Peyer's patch (tissue), 4 donors: ENCODE measurements at places on chromosomes 16 and 17.

DNA sequence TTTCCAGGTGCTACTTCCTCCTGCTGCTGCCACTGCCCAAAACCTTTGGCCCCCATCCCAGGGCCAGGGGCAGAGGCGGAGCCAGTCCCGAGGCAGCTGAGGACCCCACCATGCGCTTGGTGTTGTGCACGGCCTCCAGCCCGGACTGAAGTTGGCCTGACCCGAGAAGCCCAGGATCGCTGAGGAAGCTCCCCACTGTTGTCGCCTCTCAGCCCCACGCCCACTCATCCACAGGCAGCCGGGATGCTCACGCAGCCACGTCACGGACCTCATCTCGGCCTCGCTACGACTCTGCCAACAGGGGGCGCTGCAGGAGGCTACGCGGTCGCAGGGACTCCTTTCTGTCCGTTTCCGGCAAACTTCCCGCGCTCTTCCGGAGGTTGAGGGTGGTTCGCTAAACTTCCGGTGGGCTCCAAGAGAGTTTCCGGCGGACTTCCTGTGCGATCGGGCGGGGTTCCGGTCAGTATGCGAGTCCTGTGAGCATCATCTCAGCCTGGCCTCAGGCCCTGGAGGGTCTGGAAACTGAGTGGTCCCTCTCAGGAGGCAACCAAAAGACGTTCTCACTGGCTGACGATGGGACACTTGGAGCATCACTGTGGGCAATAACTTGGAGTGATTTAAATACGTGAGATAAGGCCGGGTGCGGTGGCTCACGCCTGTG is 12.4 kb downstream of the ZG16B start:
- peak overlapping the region; percentile 65 for H3K27ac ChIP-seq
- H3K36me3 ChIP-seq = no peaks in the 10 kb centered on the region

GRCh38 chr17:59149051-59149450 is 5.9 kb downstream of the SKA2 start:
- no peaks in the 10 kb centered on the region for H3K27me3 ChIP-seq
- H3K4me3 ChIP-seq = no peak overlapping the region
- H3K27ac ChIP-seq = no peak overlapping the region
- DNase-seq = no peak

GRCh38 chr17:80876950-80877728 is 114.5 kb upstream of the CHMP6 start:
- peaks cover 5% of the 10 kb centered on the region for H3K4me1 ChIP-seq
- peaks cover 19% of the 10 kb centered on the region for H3K36me3 ChIP-seq
- H3K4me3 ChIP-seq = peak overlapping the region; percentile 24
- H3K27ac ChIP-seq = no peak overlapping the region

DNA sequence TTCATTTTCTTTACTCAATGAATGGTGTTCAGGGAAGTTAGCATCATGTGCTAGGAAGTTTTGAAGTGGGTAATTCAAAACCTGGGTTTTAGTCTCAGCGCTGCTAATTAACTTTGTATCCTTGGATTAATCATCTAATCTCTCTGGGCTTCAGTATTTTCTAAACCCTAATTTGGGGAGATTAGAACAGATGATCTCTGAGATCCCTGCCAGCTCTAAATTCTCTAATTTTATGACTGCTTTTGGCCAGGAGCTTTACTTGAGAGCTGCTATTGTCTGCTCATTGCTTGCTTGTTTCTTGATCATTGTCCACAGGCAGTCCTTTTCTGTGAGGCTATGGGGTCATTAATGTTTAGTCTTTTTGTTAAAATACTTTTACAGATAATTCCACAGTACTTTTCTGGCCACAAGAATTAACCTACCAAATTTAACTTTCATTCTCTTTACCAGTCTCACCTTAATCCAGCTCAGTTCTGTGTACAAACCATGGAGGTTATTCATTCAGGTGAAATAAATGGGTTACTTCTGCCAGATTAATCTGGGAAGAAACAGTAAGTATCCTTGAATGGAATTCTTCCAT is 28.4 kb upstream of the VWA3A start:
- H3K27ac ChIP-seq = no peak overlapping the region
- H3K36me3 ChIP-seq = no peaks in the 10 kb centered on the region
- no peaks in the 10 kb centered on the region for H3K27me3 ChIP-seq
- no peak overlapping the region for H3K4me3 ChIP-seq
- no peak for DNase-seq
- no peaks in the 10 kb centered on the region for H3K4me1 ChIP-seq

GRCh38 chr17:79555543-79555942 is 55.3 kb downstream of the RBFOX3 start:
- DNase-seq = no peak
- H3K27me3 ChIP-seq = no peaks in the 10 kb centered on the region
- H3K4me1 ChIP-seq = no peaks in the 10 kb centered on the region
- H3K36me3 ChIP-seq = no peaks in the 10 kb centered on the region
- H3K4me3 ChIP-seq = no peak overlapping the region
- no peak overlapping the region for H3K27ac ChIP-seq

GRCh38 chr16:83550183-83550569 is 257.6 kb upstream of the HSBP1 start:
- H3K4me3 ChIP-seq = no peak overlapping the region
- H3K36me3 ChIP-seq = no peaks in the 10 kb centered on the region
- no peaks in the 10 kb centered on the region for H3K4me1 ChIP-seq
- H3K27me3 ChIP-seq = no peaks in the 10 kb centered on the region
- DNase-seq = no peak

DNA sequence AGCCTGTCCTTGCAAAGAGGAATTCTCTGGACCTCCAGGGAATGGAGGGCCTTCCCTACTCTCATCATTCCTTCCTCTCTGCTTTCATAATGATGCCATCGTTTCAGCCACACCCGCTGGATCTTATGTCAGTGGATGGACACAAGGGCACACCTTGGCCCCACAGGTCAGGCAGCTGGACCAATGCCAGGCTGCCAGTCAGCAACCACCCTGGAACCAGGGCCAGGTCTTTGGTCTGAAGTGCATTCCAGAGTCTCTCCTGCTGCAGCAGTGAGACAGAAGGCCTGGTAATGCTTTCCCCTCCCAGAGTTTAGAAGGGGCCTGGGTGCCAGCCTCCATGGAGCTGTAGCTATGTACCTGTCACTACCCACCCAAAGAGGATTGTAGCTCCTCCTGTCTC is 7.4 kb downstream of the C1QL1 start:
- H3K4me3 ChIP-seq = no peak overlapping the region
- no peaks in the 10 kb centered on the region for H3K36me3 ChIP-seq

GRCh38 chr17:5241861-5242671 is 7.4 kb upstream of the SCIMP start:
- H3K4me1 ChIP-seq = peaks cover 12% of the 10 kb centered on the region
- no peaks in the 10 kb centered on the region for H3K36me3 ChIP-seq
- peak; percentile 56 for DNase-seq
- peak overlapping the region; percentile 74 for H3K27ac ChIP-seq

- no peak for DNase-seq
- H3K27me3 ChIP-seq = no peaks in the 10 kb centered on the region
- H3K36me3 ChIP-seq = no peaks in the 10 kb centered on the region
- no peak overlapping the region for H3K4me3 ChIP-seq
Observed at GRCh38 chr17:16583781-16584180, 14.8 kb upstream of the ZNF287 start.

DNA sequence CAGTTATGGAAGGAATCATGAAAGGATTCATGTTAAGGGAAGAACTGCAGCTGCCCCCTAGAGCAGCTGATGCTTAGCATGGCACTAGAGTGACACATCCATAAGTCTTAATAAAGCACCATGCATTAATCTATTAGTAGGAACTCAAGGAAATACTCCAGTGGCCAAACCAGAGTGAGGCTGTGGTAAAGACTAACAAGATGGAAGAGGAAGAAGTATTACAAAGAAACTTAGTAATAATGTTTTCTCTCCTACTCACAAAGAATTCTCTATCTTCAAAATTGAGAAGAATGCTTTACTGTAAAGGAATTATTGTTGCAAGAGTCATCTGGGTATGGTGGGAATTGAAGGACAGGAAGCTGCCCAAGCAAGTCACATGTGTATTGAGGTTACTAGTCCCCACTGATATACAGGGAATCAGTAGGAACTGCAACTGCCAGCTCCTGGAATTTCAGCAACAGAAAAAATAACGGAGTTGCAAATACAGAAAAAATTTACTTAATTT is 29.9 kb upstream of the TOM1L1 start:
- H3K4me1 ChIP-seq = no peaks in the 10 kb centered on the region
- H3K27ac ChIP-seq = no peak overlapping the region
- H3K27me3 ChIP-seq = no peaks in the 10 kb centered on the region
- H3K4me3 ChIP-seq = no peak overlapping the region
- H3K36me3 ChIP-seq = no peaks in the 10 kb centered on the region

DNA sequence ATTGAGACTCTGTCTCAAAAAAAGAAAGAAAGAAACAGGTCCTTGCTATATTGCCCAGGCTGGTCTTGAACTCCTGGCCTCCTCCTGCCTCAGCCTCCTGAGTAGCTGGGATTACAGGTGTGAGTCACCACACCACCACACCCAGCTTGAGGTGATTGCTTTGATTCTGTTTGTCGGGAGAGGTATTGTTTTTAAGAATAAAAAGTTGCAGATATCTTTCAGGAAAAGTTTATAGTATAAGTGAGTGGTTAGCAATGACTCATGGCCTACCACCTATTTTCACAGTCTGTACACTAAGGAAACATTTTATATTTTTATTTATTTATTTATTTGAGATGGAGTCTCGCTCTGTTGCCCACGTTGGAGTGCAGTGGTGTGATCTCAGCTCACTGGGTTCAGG is 45.0 kb downstream of the RHOT1 start:
- no peaks in the 10 kb centered on the region for H3K4me1 ChIP-seq
- H3K27me3 ChIP-seq = no peaks in the 10 kb centered on the region
- H3K36me3 ChIP-seq = no peaks in the 10 kb centered on the region
- DNase-seq = no peak
- no peak overlapping the region for H3K27ac ChIP-seq

- no peaks in the 10 kb centered on the region for H3K36me3 ChIP-seq
- H3K27ac ChIP-seq = no peak overlapping the region
- no peaks in the 10 kb centered on the region for H3K27me3 ChIP-seq
Observed at GRCh38 chr16:81734632-81735434, 44.3 kb upstream of the PLCG2 start.

GRCh38 chr17:37447641-37448040 is 41.0 kb downstream of the TADA2A start:
- H3K4me1 ChIP-seq = no peaks in the 10 kb centered on the region
- no peak overlapping the region for H3K27ac ChIP-seq

- H3K27ac ChIP-seq = no peak overlapping the region
- no peaks in the 10 kb centered on the region for H3K27me3 ChIP-seq
- no peak for DNase-seq
Observed at GRCh38 chr16:27822996-27823395, 240.5 kb downstream of the GSG1L start.

- H3K27ac ChIP-seq = peak within 1 kb of the TSS; percentile 70
- H3K4me3 ChIP-seq = peak within 1 kb of the TSS; percentile 61
- no peak for DNase-seq
- H3K4me1 ChIP-seq = no peaks in the 10 kb centered on the region
- H3K27me3 ChIP-seq = peaks cover 5% of the 10 kb centered on the region
Observed at GRCh38 chr16:86510465-86511261, at the start of gene FOXF1. Gene FOXF1 (plus strand): TSS chr16:86510527. CDS start chr16:86510570, 43 bp downstream.

- no peak overlapping the region for H3K27ac ChIP-seq
- peak; percentile 60 for DNase-seq
- no peaks in the 10 kb centered on the region for H3K27me3 ChIP-seq
- no peak overlapping the region for H3K4me3 ChIP-seq
- H3K4me1 ChIP-seq = peaks cover 3% of the 10 kb centered on the region
- H3K36me3 ChIP-seq = peaks cover 13% of the 10 kb centered on the region
Observed at GRCh38 chr16:84585886-84586285, 32.0 kb downstream of the COTL1 start.

- no peak overlapping the region for H3K27ac ChIP-seq
- no peaks in the 10 kb centered on the region for H3K27me3 ChIP-seq
- no peaks in the 10 kb centered on the region for H3K36me3 ChIP-seq
- no peak overlapping the region for H3K4me3 ChIP-seq
Observed at GRCh38 chr17:51741458-51741857, 417.1 kb downstream of the CA10 start.

DNA sequence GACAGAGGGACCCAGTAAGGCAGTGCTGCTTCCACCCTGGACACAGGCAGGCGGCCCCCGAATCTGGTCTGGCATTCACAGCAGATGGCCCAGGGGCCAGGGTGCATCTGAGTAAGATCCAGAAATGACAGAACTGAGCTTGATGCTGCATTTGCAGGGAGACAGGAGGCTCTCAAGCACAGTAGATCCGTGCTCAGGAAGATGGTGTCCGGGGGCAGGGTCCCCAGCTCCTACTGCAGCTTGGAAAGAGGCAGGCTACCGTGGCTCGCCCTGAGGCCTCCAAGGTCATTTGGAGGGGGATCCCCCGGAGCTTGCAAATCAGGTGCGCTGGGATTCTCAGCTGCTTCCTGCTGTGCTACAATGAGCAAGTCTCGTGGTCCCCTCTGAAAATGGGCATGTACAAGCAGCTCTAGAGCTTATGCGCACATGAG is 2.2 kb downstream of the C16orf95 start:
- H3K4me3 ChIP-seq = no peak overlapping the region
- no peaks in the 10 kb centered on the region for H3K27me3 ChIP-seq
- DNase-seq = no peak
- peaks cover 8% of the 10 kb centered on the region for H3K4me1 ChIP-seq
- H3K36me3 ChIP-seq = no peaks in the 10 kb centered on the region
- H3K27ac ChIP-seq = no peak overlapping the region
